Urothelium cell line (cell line): ENCODE measurements at places on chromosomes 13 and 19.

DNA sequence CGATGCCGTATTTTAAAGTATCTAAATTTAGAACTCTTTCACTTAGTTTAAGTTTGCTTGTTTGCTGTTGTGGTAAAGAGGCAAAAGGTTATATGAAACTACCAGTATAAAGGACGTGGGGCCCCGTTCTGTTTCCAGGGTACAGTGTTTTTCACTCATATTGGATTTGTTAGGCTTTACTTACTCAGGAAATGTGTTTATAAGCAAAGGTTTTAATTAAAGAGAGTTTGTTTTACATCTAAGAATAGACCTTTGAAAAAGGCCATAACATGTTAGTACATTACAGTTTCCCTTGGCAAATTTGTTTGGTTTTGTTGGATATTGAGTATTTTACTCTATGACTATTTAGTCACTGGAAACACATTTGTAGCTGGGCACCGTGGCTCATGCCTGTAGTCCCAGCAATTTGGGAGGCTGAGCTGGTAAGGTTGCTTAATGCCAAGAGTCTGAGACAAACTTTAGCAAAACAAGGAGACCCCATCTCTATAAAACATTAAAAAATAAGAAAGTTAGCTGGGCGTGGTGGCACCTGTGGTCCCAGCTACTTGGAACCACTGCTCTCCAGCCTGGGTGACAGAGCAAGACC, 7.1 kb downstream of the DGKH start:
- DNase-seq = no peak

- no peak for DNase-seq
Observed at GRCh38 chr13:79289571-79289970, 116.5 kb downstream of the RBM26 start.

DNA sequence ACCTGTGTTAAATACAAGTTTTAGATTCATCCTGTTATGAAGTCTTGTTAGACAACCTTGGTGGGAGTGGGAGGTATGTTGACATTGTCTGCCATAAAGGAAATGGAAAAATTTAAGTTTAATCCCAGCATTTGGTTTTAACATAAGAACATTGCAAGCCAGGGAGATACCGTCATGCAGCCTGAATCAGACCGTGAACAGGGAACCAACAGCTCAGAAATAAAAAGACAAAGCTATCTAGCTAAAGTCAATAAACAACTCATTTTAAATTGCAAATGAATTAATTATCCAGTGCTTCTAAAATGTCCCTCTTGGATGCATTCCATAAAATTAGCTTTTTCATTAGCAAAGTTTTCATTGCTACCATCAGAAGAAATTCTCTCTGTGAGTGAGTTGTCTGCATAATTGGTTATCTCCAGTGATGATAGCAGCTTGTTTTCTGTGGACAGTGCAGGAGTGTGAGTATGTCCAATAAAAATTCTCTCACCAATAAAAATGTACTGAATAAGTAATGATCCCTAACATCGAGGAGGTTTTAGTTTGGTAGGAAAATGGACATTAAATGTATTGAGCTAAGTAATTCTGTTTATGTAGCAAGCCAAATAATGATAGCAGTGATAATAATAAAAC, 170.6 kb upstream of the TMTC4 start:
- DNase-seq = no peak

- DNase-seq = no peak
Observed at GRCh38 chr19:18532168-18532890, 10.5 kb upstream of the ELL start.

GRCh38 chr19:38034492-38034860, 127.5 kb downstream of the SIPA1L3 start:
- no peak for DNase-seq

- DNase-seq = no peak
Observed at GRCh38 chr19:30371960-30372824, at the start of gene ZNF536. ZNF536 (plus strand) TSS chr19:30372384; CDS start chr19:30443563, 71,179 bp downstream.

DNA sequence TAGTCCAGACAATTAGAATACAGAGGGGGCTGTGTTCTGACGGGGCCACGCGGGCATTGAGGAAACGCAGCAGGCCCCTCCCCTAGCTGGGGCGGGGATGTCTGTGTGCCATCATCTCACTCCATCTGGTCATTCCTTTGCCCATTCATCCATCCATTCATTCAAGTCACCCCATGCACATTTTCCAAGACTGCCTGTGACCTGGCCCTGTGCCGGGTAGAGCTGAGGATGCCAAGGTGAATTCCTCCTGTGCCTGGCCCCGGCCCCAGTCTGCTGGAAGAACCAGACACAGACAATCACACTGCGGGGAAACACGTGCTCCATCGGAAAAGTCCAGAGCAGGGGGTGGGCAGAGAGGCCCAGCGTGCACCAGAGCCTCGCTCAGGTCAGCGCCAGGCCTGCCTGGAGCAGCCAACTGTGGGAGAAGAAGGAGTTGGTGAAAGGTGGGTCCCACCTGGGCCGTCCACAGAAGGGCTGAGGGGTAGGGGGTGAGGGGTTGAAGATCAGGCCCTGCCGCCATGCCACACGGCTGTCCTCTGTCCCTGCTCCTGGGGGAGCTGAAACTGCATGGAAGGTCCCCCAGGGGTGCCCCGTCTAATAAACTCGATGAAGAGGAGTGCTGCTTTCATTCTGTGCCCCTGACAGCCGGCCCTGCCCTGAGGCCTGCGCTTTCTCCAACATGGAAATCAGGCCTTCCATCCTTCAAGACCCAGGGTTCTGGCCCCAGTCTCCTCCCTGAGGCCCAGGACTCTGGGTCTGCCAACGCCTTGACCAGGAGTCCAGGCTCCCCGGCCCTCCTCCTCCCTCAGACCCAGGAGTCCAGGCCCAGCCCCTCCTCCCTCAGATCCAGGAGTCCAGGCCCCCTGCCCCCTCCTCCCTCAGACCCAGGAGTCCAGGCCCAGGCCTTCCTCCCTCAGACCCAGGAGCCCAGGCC, 1.6 kb upstream of the CACNG6 start:
- DNase-seq = no peak

GRCh38 chr13:30750036-30750435, 14.7 kb downstream of the ALOX5AP start:
- DNase-seq = no peak

- DNase-seq = no peak
Observed at GRCh38 chr19:48826606-48827020, 9.7 kb downstream of the HSD17B14 start.

DNA sequence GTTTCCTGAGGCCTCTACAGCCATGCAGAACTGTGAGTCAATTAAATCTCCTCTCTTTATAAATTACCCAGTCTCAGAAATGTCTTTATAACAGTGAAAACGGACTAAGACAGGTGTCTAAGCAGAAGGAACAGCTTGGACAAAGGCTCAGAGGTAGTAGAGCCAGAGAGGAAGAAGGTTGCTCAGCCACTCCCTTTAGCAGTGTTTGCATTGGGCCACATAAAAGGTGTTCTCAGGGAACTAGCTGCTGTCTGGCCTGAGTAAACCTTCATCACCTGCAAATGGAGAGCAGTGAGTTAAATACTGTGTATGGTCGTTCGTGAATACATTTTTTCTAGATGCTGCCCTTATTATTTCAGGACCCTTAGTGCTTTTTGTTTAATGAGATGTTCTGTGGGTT, 383.4 kb downstream of the EFNB2 start:
- DNase-seq = no peak

- DNase-seq = no peak
Observed at GRCh38 chr19:14366529-14366928, 14.7 kb upstream of the ADGRE5 start.

DNA sequence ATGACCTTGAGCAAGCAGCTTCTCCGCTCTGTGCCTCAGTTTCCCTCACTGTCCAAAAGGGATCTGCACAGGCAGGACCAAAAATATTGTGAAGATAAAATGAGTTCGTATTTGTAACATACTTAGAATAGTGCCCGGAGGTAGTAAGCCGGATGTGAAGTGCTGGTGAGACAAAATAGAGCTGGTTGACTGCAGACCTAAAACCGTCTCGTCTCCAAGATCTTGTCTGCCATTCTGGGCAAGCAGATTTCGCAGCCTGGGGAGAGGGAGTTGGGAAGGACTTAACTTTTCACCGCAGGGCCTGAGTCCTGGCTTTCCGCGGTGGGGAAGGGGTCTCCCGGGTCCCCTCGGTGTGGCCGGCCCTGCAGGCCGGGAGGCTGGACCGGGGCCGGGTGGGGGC, 8.2 kb upstream of the BBC3 start:
- DNase-seq = no peak

DNA sequence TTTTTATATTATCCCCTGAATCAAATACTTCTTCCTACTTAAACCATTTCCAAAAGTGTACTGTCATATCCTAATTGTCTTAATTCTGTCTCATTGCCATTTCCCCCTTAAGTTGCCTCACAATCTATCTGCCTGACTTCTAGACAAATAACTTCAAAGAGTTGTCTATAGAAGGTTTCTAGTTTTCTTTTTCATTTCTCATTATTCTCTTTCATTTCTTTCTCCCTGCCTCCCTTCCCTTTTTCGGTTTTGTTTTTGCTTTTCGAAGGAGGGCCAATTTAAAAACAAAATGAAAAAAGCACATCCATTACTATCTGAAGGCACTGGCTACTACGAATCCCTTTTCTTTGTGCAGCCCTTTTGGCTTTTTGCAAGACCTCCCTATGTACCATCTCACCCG, 367.2 kb downstream of the DNAJC15 start:
- no peak for DNase-seq

GRCh38 chr13:71412231-71412630, 454.8 kb downstream of the DACH1 start:
- no peak for DNase-seq

DNA sequence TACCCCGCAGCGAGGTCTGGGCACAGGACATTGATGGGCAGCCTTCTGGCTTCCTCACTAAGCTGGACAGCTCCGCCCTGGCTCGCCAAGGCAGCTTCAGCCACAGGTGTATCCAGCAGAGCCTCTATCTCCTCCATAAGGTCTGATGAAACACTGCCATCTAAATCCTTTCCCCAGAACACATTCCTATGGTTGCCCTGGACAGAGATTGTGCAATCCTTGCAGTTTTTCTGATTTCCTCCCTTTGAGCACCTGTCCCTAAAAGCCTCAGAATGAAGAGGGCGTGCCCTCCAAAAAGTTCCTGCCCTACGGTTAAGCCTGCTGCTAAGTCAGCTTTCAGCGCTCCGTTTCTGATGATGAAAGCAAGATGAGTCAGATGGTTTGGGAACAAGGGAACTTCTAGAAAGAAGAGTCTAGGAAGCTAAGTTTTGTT, 21.0 kb downstream of the CLEC4M start:
- DNase-seq = peak; percentile 68

DNA sequence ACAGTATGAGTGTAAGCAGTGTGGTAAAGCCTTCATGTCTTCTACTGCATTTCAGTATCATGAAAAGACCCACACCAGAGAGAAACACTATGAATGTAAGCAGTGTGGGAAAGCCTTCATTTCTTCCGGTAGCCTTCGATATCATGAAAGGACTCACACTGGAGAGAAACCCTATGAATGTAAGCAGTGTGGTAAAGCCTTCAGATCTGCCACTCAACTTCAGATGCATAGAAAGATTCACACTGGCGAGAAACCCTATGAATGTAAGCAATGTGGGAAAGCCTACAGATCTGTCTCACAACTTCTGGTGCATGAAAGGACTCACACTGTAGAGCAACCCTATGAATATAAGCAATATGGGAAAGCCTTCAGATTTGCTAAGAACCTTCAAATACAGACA, 12.8 kb downstream of the ZNF844 start:
- DNase-seq = no peak

GRCh38 chr13:40600149-40600751, 66.2 kb downstream of the FOXO1 start:
- DNase-seq = no peak

- DNase-seq = no peak
Observed at GRCh38 chr19:48085904-48086864, 24.4 kb downstream of the PLA2G4C start.

DNA sequence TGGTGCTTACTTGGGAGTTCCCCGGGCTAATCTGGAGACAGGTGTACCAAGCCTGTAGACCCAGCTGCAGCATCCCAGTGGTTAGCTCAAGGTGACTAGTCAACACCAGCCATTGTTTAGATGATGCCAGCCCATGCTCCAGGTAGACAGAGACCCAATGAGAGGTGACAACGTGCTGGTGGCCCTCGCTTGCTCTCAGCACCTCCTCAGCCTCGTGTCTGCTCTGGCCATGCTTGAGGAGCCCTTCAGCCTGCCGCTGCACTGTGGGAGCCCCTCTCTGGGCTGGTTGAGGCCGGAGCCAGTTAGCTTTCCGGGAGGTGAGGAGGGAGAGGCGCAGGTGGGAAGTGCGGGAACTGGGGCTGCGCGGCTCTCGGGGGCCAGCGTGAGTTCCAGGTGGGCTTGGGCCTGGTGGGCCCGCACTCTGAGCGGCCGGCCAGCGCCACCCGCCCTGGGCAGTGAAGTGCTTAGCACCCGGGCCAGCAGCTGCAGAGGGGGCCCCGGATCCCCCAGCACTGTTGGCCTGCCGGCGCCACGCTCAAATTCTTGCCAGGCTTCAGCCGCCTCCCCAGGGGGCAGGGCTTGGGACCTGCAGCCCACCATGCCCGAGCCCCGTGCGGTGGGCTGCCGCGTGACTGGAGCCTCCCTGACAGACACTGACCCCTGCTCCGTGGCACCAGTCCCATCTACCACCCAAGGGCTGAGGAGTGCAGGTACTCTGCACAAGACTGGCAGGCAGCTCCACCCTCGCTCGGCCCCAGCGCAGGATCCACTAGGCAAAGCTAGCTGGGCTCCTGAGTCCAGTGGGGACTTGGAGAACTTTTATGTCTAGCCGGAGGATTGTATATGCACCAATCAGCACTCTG, 85.9 kb upstream of the VSTM2B start:
- DNase-seq = no peak

DNA sequence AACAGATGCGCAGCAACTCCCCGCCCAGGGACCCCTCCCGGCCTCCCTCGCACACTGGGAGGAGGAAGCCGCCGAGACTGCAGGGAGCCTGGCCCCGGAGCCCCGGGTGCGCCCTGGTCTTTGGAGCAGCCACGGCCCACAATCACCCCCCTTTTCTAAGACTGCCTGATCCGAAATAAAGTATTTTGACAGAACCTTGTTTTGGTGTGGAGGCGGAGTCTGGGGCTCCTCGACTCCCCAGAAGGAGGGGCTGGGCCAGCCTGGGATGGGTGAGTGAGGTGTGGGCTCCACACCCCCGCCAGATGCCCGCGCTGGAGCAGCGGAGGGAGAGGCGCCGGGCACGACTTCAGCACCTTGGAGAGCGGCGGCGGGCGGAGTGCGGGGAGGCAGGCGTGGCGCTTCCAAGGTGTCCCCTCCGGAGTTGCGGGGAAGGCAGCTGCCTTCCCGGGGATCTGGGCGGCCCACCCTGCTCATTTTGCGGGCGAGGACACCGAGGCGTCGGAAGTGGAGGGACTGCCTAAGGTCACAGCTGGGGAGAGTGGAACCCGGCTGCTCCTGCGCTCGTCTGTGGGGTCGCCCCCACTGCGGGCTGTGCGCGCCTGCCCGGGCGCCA, 9.4 kb downstream of the SIRT6 start:
- peak; percentile 69 for DNase-seq

DNA sequence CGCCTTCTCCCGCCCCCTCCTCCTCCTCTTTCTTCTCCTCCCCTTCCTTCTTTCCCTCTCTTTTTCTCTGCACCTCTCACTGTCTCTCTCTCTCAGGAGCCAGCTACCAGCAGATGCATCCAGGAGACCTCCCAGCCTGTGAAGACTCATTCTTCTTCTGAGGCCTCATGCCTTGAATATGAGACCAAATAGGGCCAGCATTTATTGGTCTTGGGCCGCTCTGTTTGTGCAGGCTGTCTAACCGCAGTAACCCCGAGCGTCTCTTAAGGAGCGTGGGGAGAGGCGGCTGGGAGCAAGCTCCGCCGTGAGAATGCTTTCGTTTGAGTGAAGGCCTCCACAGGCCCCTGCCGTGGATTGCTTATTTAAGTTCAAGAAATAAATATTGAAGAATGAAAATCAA, 167.0 kb downstream of the NUFIP1 start:
- no peak for DNase-seq
